Stimulated activated CD4-positive, alpha-beta T cell treated with anti-CD3 and anti-CD28 coated beads, TNF-alpha, amount 100 ng/mL, for 24 hours (primary cell): ENCODE measurements at places on chromosomes 12 and 14.

- no peak for DNase-seq
Measured at GRCh38 chr12:112944024-112944690, 5.9 kb downstream of the OAS3 start.

DNA sequence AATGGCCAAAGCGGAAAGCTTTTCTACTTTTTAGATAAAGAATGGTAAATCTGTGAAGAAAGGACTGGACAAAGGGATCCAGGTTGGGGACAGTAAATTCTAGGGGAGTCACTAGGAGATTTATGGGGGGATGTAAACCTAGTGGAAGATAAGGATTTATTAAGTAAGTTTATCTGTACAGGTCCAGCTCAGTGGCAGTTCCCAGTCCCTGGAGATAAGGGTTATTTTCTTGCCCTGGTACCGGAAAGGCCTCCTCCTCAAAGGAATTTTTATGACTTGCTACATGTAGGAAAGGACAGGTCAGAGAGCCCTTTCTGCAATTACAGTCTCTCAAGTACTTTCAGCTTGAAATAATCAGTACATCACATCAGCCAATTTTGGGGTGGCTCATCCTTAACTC lies 72.6 kb upstream of the BICD1 start:
- no peak for DNase-seq

DNA sequence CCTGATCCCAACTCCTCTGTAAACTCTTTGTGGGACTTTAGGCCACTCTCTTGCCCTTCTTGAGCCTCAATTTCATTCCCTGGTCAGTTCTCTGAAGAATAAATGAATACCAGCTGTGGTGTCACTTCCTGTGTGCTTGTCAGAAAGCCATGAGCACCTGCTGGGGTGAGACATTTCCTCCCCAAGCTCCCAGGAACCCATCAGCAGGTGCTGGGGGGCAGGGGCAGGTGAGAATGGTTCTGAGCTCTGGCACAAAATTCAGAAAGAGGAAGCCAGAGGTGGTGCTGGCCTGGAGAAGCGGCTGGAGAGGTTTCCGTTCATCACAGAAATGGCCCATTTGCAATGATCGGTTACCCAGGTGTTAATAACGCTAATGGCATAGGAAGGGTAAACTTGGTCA lies 14.9 kb downstream of the LHX5 start:
- no peak for DNase-seq

DNA sequence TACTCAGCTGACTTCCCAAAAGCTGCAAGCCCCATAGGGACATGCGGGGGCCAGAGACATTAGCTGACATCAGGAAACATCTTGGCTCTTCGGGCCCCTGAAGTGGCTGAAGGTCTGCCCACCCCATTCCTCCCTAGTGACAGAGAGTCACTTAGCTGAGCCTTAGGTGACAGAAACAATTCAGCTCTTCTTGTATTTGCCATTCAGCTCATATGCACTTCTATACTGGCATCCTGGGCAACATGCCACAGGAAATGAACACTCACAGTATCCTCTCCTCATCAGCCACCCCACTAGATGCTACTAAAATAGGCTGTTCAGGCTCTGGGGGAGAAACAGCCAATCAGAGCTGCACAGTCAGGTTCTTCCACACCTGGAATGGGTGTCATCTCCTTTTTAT lies 3.4 kb downstream of the DCTN2 start:
- DNase-seq: no peak

DNA sequence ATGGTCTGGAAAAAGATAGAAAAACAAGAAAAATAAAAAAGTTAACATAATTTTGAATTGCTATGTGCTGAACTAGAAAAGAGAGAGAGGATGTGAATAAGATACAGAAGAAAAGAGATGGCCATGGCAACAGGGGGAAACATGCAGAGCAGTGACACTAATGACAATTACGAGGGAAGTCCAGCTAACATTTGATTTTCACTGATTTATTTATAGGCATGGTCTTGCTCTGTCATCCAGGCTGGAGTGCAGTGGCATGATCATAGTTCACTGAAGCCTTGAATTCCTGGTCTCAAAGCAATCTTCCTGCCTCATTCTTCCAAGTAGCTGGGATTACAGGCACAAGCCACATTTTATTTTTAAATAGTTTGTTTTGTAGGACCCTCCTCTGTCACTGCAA lies 1.8 kb downstream of the OR6C74 start:
- no peak for DNase-seq

- no peak for DNase-seq
Measured at GRCh38 chr12:64187370-64187769, 34.7 kb downstream of the KICS2 start.

- DNase-seq: no peak
Measured at GRCh38 chr12:128844031-128844635, 9.1 kb upstream of the GLT1D1 start.

DNA sequence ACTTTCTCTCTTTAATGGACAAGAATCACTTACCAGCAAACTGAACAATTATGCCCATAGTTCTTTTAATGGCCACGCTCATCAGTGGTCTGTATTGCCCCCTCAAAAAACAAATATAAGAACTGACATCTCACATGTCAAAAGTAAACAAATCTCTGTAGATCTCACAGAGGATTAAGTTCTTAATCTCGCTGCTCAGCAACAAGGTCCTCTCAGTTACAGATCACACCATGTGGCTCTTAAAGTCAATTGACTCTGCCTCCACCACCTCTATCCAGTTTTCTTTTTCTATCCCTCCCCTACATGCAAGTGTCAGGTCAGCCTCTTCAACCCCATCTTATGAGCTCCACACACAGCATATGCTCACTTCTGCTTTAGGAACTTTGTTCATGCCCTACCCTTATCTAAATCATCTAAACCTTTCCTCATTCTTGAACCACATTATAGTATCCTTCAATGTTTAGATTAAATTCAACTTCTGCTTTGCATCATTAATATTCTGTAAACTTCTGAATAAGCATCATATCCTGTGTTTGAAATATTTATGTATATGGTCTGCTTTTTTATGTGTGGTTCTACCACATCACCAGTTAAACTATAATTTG lies 7.2 kb downstream of the ADAM20 start:
- DNase-seq: no peak
